ENCODE measurements at places on chromosomes 7 and 10. TPM values are rescaled to one million over a fixed set of nuclear protein-coding genes. Genes with fewer than 3 reads are reported as not detected.

WEE2 gene
- total RNA-seq = not detected

TEX36 gene
- not detected for total RNA-seq

LRRN3 gene
- 2.9 TPM for total RNA-seq

SPOCK2 gene
- 0.26 TPM for total RNA-seq

MMD2 gene
- not detected for total RNA-seq

OR2A1 gene
- total RNA-seq = not detected

DMTF1 gene
- 16.3 TPM for total RNA-seq

ADAM12 gene
- total RNA-seq = 7.2 TPM

ANKRD61 gene
- not detected for total RNA-seq

TLX1 gene
- not detected for total RNA-seq

SCIN gene
- not detected for total RNA-seq

RET gene
- total RNA-seq = 0.35 TPM

GFRA1 gene
- 1.6 TPM for total RNA-seq

OLAH gene
- 0.23 TPM for total RNA-seq

CTNNA3 gene
- total RNA-seq = not detected

KDM7A gene
- 3.3 TPM for total RNA-seq

KCP gene
- total RNA-seq = not detected

TRDMT1 gene
- total RNA-seq = 2.1 TPM

NEUROD6 gene
- total RNA-seq = not detected

AOAH gene
- not detected for total RNA-seq

SHTN1 gene
- 1.3 TPM for total RNA-seq

ANKRD2 gene
- total RNA-seq = not detected

ANXA7 gene
- total RNA-seq = 60.6 TPM

TMEM140 gene
- total RNA-seq = 0.47 TPM

RAPGEF5 gene
- total RNA-seq = 0.85 TPM

SRRM3 gene
- total RNA-seq = 2.7 TPM

C10orf105 gene
- 0.12 TPM for total RNA-seq

SERPINE1 gene
- total RNA-seq = 1,123 TPM

MAPK8 gene
- total RNA-seq = 47.5 TPM

TRPV5 gene
- not detected for total RNA-seq

ZPBP gene
- total RNA-seq = not detected

Data from pericardium fibroblast (primary cell).